Activated naive CD8-positive, alpha-beta T cell treated with anti-CD3 and anti-CD28 coated beads, Interleukin-2, amount 50 U/mL, for 16 hours (primary cell): ENCODE measurements at places on chromosomes 6 and 20.

DNA sequence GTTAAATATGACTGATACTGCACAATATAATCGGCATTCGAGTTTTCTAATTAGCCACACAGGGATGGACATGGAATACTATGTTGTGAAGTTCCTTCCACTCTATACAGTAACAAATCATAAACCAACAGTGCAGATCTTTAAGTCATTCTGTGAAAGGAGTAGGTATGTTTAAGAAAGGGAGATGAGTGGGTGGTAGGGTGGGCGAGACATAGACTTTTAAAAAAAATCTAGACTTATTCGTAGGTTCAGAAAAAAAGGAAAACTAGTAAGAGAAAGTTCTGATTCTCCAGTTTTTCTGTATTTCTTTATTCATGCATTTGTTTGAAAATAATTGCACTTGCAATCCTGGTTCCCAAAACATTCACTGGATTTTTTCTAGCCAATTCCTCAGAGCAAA, 61.8 kb downstream of the SYNDIG1 start:
- DNase-seq = no peak

DNA sequence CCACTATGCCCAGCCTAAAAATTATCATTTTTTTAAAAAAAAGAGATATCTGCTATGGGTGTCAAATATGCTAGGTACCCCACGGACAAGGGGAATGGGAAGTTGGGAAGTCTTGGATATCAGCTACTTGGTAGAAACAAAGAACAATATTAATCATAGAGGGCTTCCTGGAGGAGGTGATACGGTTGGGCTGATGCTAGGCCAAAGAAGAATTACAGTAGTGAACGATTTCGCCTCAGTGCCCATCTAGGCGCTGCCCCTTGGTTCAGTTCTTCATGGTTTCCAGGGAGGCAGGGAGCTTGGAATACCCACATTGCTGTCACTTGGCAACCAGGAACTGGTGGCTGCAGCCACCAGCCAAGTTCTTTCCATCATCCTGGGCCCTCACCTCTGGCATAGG, 5.5 kb upstream of the PSMF1 start:
- no peak for DNase-seq

DNA sequence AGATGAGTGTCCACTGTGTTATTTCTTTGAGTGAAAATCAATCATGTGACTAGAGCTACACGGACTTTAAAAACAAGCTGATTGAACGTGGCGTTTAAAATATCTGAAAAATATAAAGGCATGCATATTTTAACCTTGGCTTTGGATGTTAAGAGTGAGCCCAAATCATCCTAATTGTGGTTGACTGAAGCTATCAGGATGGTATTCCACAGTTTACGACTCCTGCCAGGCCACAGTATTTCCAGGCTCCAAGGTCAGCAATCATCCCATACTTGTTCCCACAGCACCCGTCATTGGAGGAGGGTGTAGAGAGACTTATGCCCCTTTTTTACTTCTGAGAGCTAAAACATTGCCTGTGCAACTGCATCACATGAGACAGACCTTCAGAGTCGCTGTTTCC, 43.2 kb upstream of the TMX4 start:
- DNase-seq = no peak

- no peak for DNase-seq
Measured at GRCh38 chr6:170025935-170026750, 264.7 kb downstream of the DLL1 start.

DNA sequence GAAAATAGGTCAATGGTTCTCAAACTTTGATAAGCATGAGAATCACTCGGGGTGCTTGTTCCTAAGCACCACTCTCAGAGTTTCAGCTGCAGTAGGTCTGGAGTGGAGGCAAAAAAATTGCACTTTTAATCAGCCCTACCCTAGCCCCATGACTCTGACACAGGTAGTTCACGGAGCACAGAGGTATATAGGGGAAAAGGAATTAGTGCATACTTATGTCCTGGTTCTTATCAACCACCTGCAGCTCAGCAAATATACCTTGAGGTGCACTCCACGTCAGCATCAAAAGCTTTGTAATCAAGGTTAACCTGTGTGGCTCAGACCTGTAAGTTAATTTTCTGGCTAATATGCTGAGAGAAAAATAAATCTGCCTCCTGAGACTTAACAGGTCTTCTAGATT, 138.8 kb upstream of the HMGN3 start:
- no peak for DNase-seq

- DNase-seq = no peak
Measured at GRCh38 chr6:133467982-133468380, 226.8 kb downstream of the EYA4 start.

- no peak for DNase-seq
Measured at GRCh38 chr6:149221774-149222070, 95.8 kb upstream of the TAB2 start.

GRCh38 chr6:53979468-53980067, 131.7 kb upstream of the MLIP start:
- DNase-seq = no peak

DNA sequence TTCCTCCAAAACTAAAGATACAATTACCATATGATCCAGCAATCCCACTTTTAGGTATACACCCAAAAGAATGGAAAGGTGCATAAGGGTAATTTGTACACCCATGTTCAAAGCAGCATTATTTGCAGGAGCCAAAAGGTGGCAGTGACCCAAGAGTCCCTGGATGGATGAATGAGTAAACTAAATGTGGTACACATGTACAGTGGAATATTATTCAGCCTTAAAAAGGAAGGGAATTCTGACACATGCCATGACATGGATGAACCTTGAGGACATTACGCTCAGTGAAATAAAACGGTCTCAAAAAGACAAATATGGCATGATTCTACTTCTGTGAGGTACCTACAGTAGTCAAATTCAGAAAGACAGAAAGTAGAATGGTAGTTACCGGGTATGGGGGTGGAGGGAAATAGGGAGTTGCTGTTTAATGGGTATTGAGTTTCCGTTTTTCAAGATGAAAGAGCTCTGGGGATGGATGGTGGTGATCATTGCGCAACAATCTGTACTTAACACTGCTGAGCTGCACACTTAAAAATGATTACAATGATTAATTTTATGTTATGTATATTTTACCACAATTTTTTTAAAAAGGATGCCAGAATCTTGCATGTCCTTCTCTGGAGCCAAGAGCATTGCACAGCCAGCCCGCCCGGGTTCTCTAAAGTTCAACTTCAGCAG, 518.9 kb upstream of the JARID2 start:
- DNase-seq = no peak
